ENCODE measurements at places on chromosomes 7 and 10. TPM values are rescaled to one million over a fixed set of nuclear protein-coding genes. Genes with fewer than 3 reads are reported as not detected.

DNA sequence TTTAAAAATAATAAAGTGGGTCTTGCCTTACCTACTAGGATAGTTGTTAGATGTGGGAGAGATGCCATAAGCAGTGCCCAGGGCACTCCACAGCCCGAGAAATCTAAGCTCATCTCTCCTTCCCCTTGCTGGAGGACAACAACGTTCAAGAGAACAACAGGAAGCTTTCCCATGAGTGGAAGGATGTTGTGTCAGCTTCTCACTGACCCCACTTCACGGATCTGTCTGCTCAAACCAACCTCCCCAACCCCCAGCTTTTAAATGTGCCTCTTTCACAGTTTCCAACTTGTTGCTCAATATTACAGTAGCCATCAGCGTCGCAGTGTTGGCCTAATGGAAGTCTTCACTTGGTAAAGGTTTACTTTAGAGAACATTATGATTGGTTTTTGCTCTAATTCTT is 72.1 kb downstream of the PTPRE start:
- no peak for DNase-seq

DNA sequence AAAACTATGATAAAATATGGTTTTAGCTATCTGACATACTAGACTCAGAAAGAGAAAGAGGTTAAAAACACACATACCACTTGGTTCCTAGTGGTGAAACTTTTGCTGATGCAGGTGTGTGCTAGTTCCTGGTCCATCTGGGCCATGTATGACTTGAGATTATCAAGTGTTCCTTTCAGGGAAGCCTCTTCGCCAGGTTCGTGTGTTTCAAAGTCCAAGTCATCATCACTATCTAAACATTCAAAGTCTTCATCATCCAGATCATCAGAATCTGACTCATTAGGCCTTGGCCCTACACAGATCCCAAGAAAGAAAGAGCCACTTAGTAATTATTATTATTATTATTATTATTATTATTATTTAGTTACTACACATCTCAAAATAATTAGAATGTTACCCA is 26.4 kb downstream of the NUDT13 start:
- DNase-seq, result no peak

GRCh38 chr7:9900339-9900738 is 1073.3 kb upstream of the PHF14 start:
- no peak for DNase-seq

The SLC13A1 gene
- total RNA-seq, result not detected

GRCh38 chr7:31047313-31048146 is 4.6 kb upstream of the ADCYAP1R1 start:
- no peak for DNase-seq

The GUSB gene
- total RNA-seq, result 51.5 TPM

The GPC2 gene
- 1.3 TPM for total RNA-seq

The FGFR2 gene
- total RNA-seq, result 149 TPM

DNA sequence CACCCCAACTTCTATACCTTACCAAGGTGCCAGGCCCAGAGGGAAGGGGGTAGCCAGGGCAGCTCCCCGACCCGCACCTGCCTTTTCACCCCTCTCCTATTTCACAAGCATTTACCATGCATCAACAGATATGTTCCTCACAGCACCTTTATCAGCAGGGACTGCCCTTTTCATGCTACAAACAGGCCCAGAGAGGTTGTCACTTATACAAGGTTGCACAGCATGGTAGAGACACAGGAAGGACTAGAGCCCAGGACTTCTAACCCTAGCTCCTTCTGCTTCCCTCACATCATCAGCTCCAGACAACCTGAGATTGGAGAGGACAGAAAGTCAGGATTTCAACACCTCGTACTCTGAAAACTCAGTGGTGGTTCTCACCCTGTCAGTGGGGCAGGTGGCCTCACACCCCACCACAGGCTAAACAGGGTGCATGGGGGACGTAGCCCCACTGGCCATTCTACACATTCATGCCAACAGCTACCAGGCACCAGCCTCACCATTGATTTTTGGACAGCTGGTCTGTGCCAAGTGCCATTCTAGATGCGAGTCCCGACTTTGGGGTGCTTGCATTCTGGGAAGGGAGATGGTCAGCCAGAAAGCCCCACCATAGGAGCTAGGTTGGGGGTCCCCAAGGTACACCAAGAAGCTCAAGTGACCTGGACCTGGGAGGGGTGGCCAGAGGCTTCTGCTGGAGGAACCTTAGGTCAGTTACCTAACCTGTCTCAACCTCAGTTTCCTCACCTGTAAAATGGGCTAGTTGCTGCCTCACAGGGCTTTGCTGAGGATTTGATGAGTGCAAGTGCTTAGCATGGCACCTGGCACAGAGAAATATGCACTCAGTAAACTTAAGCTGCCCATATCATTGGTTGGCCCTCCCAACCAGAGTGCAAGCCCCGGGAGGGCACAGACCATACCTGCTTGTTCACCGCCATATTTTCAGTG is 38.4 kb downstream of the CHST3 start:
- DNase-seq, result no peak

DNA sequence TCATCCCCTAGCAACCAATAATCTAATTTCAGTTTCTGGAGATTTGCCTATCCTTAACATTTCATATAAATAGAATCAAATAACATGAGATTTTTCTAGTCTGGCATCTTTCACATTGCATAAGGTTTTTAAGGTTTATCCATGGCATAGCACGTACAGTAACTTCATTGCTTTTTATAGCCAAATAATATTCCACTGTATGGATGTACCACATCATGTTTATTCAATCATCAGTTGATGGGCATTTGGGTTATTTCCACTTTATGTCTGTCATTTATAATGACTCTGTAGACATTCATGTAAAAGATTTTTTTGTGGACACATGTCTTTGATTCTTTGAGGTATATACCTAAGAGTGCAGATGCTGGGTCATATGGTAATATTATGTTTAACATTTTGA is 1052.6 kb downstream of the DNAJB9 start:
- DNase-seq, result no peak

GRCh38 chr7:151851145-151851751 is 25.7 kb downstream of the PRKAG2 start:
- peak; percentile 75 for DNase-seq

The MRLN gene
- total RNA-seq, result not detected

GRCh38 chr10:75230600-75231038 is 5.1 kb downstream of the COMTD1 start:
- DNase-seq, result peak; percentile 96

- DNase-seq, result peak; percentile 38
Measured at GRCh38 chr10:49594594-49594993, 15.5 kb upstream of the SLC18A3 start.

DNA sequence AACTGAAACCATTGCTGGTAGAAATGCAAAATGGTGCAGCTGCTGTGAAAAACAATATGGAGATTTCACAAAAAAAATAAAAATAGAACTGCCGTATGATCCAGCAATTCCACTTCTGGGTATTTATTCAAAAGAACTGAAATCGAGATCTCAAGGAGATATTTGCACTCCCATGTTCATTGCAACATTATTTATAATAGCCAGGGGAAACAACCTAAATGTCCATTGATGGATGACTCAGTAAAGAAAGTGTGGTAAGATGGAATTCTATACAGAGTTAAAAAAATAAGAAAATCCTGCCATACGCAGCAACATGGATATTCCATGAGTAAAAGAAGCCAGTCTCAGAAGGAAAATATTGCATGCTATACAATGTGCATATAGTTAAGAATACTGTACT is 290.6 kb upstream of the GHITM start:
- no peak for DNase-seq

DNA sequence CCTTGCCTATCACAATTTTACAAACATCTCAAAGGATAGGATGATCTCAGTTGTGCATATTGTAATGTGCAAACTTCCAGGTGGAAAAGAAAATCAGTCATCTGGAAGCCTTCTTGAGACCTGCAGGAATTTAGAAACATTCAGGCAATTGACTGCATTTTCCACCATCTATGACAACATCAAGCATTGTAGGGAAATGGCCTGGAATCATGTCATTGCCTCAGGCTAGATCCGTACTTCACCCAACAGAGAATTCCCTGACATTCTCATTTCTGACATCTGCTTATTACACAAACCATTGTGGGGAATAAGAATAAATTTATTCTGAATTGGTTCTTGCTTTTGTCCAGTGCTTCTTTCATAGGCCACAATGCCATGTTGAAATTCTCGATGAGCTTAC is 124.9 kb upstream of the NPVF start:
- no peak for DNase-seq

The UCN3 gene
- not detected for total RNA-seq

The ERVW-1 gene
- not detected for total RNA-seq

The NAT16 gene
- total RNA-seq, result not detected

The SFTPD gene
- 6.2 TPM for total RNA-seq

GRCh38 chr10:18271491-18271890 is 131.3 kb downstream of the CACNB2 start:
- DNase-seq, result no peak

GRCh38 chr10:17649836-17650235 is 5.9 kb downstream of the STAM start:
- no peak for DNase-seq

The MGAM2 gene
- not detected for total RNA-seq

DNA sequence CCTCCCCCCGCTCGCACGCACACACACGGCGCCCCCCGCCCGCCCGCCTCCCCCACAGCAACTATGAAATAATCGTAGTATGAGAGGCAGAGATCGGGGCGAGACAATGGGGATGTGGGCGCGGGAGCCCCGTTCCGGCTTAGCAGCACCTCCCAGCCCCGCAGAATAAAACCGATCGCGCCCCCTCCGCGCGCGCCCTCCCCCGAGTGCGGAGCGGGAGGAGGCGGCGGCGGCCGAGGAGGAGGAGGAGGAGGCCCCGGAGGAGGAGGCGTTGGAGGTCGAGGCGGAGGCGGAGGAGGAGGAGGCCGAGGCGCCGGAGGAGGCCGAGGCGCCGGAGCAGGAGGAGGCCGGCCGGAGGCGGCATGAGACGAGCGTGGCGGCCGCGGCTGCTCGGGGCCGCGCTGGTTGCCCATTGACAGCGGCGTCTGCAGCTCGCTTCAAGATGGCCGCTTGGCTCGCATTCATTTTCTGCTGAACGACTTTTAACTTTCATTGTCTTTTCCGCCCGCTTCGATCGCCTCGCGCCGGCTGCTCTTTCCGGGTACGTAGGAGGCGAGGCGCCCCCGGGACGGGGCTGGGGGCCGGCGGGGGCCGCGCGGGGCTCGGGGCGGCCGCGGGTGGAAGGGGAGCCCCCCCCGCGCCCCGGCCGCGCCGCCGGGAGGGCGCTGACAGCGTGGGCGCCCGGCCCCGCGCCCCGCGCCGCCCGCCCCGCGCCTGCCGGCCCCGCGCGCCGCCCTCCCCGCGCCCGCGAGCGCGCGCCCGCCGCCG is 441 bp downstream of the BMI1 start:
- peak; percentile 59 for DNase-seq

- DNase-seq, result no peak
Measured at GRCh38 chr10:62214364-62214874, 54.2 kb downstream of the RTKN2 start.

The GLI3 gene
- total RNA-seq, result 15.6 TPM

DNA sequence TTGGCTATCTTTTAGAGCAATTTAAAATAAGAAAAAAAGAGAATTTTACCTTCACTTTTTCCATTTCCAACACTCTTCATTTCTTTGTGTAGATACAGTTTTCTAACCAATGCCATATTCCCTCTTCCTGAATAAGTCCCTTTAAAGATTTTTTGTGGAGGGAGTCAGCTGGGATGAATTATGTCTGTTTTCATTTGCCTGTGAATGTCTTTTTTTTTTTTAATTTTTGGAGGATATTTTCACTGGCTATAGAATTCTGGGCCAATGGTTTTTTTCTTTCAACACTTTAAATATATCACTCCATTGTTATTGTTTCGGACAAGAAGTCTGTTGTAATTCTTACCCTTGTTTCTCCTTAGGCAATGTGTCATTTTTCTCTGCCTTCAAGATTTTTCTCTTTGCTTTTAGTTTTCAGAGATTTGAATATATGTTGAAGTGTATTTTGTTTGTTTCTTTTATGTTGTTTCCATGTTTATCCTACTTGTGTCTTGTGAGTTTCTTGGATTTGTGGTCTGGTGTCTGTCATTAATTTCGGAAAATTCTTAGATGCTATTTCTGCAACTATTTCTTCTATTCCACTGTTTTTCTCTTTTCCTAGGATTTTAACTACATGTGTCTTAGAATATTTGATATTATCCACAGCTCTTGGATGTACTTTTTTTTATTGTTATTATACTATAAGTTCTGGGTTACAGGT is 20.0 kb upstream of the CXCL12 start:
- DNase-seq, result no peak

DNA sequence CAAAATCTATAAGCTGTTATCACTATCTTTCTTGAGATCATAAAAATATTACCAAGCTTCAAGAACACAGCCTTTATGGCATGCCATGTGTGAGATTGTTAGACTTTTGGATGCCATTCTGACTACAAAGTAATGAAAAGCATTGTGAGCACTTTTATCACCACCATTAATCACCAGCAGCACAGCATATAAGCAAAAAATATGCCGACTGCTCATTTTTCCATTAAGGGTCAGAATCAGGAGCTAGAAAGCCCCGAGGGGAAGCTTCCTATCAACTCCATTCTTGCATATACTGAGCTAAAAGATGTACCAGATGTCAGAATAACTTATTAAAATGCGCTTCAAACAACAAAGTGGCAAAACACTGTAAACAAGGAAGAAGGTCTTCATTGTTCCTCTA is 114.3 kb downstream of the LMBR1 start:
- no peak for DNase-seq

DNA sequence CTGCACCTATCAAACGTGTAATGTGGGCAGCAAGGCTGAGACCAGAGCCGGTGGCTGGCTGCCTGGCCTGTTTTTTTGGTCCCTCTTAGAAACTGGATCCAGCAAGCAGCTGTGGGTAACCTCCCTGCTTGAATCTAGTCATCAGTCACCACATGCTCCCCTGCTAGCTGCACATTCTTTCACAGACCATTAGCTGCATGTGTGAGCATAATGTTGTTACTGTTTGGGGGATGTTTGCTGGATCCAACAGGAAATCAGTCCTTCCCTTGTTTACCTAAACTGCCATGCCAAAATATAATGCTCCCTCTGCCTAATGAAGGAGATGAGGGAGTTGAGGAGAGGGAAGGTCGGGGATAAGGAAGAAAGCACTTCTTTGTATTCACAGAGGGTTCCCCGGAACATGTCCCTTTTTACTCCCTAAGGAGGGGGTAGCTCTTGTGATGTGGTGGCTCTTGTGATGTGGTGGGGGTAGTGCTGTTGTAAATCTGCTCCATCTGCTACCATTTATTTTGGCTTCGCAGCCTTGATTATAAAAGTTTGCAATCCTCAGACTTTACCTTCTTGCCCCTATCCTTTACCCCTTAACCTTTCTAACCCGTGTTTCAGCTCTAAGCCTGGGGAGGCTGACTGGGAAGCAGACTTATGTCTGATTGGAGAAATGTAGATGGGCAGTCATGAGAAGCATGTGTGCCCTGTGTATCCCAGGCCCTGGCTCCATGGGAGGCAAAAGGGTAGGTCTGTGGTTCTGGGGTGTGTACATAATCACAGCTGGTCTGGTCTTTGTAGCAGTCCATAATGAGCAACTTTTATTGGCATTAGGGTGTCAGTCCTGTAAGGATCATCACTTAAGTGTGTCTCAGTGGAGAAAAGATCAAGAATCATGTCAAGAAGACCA is 20.8 kb downstream of the LOXL4 start:
- DNase-seq, result peak; percentile 72

The LRRC61 gene
- 37.7 TPM for total RNA-seq

GRCh38 chr7:927031-927671 is 27.3 kb downstream of the ADAP1 start:
- no peak for DNase-seq

All from thyroid gland (tissue), 4 donors.